ENCODE measurements at places on chromosomes 1 and 21. TPM values are rescaled to one million over a fixed set of nuclear protein-coding genes. Genes with fewer than 3 reads are reported as not detected.

Gene TDRD5
- not detected for total RNA-seq

Gene LCE7A
- not detected for total RNA-seq

Gene F13B
- total RNA-seq, result 46.0 TPM

Gene FCRL1
- not detected for total RNA-seq

Gene RPE65
- total RNA-seq, result not detected

DNA sequence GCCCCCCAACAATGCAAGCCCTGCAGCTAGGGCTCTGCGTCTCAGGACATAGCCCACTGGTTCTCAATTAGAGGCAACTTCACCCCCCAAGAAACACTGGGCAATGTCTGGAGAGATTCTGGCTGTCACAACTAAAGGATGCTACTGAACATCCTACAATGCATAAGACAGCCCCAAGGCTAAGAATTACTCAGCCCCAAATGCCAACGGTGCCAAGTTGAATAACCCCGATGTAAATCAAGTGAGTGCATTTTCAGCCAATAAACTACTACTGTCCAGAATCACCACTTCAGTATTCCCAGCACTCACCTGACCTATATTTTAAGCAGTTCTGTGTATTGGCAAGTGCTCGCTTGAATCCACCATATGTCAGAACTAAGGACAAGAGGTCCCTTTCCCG, 6.9 kb downstream of the RIPK4 start:
- H3K4me3 ChIP-seq, result no peak overlapping the region
- peaks cover 4% of the 10 kb centered on the region for H3K36me3 ChIP-seq
- H3K27me3 ChIP-seq, result no peaks in the 10 kb centered on the region
- no peak for DNase-seq
- peaks cover 63% of the 10 kb centered on the region for H3K4me1 ChIP-seq

- no peaks in the 10 kb centered on the region for H3K27me3 ChIP-seq
- DNase-seq, result no peak
- H3K36me3 ChIP-seq, result no peaks in the 10 kb centered on the region
- H3K4me1 ChIP-seq, result no peaks in the 10 kb centered on the region
These were observed 152.9 kb downstream of the ACTL8 start for GRCh38 chr1:17907999-17908398.

DNA sequence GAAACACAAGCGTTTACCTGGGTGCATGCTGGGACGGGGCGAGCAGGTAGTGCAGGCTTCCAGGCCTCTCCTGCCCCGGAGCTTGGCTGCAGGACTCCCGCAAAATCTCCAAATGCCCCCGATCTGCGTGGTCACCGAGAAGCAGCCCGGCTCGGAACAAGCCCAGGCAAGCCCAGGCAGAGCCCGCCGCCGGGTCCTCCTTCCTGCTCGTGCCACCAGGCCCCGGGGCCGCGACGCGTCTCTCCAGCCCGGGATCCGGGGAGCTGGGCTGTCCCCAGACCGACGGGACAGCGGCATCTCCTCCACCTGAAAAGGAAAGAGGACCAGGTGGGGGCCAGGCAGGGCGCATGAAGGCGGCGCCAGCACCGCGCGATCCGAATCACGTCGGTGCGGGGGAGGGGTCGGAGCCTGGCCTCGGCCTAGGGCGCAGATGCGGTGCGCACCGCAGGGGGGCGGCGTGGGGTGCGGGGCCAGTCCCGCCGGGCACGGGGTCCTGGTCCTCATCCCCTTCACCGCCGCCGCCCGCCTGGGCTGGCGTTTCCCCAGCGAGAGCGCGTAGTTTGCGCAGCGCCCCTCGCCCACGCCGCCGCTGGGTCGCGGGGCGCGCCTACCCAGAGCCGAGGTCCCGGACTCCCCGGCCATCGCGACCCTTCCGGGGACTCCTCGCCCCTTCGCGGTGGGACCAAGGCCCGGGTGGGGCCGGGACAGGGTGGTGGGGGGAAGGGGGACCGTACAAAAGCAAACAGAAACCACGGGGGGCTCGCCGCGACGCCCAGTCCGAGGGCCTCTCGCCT, 52.4 kb upstream of the H6PD start:
- no peak overlapping the region for H3K27ac ChIP-seq
- no peaks in the 10 kb centered on the region for H3K27me3 ChIP-seq
- H3K4me3 ChIP-seq, result peak overlapping the region; percentile 64
- peaks cover 3% of the 10 kb centered on the region for H3K4me1 ChIP-seq
- H3K36me3 ChIP-seq, result no peaks in the 10 kb centered on the region

- no peaks in the 10 kb centered on the region for H3K27me3 ChIP-seq
- peak overlapping the region; percentile 68 for H3K27ac ChIP-seq
- peak; percentile 78 for DNase-seq
- no peaks in the 10 kb centered on the region for H3K4me1 ChIP-seq
These were observed 26.6 kb upstream of the RD3 start for GRCh38 chr1:211518330-211519289.
